Activated T-cell treated with anti-CD3 and anti-CD28 coated beads, Interleukin-2, amount 50 U/mL, for 4 hours (primary cell): ENCODE measurements at places on chromosomes 2 and 18.

GRCh38 chr2:88746929-88747490 lies 55.5 kb downstream of the RPIA start:
- no peak for DNase-seq

DNA sequence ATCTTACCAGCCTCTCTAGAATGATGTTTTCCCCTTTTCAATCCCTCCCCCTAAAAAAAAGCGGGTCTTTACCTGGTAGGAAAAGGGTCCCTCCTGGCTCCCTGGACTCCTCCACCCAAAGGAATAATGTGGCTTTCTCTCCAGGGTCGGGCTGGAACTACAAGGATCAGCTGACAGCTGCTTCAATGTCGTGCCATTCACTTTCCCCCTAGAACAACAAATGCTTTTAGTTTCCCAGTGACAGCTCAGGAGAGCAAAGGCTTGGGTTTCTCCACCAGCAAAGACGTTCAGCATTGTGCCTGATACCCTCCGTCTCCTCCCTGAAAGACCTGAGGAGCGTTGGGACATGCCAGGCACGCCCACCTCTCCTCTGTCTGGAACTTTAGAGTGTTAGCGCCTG lies 173.8 kb upstream of the SIX3 start:
- DNase-seq, result no peak

GRCh38 chr2:96831679-96832078 lies 12.1 kb downstream of the ANKRD23 start:
- no peak for DNase-seq

DNA sequence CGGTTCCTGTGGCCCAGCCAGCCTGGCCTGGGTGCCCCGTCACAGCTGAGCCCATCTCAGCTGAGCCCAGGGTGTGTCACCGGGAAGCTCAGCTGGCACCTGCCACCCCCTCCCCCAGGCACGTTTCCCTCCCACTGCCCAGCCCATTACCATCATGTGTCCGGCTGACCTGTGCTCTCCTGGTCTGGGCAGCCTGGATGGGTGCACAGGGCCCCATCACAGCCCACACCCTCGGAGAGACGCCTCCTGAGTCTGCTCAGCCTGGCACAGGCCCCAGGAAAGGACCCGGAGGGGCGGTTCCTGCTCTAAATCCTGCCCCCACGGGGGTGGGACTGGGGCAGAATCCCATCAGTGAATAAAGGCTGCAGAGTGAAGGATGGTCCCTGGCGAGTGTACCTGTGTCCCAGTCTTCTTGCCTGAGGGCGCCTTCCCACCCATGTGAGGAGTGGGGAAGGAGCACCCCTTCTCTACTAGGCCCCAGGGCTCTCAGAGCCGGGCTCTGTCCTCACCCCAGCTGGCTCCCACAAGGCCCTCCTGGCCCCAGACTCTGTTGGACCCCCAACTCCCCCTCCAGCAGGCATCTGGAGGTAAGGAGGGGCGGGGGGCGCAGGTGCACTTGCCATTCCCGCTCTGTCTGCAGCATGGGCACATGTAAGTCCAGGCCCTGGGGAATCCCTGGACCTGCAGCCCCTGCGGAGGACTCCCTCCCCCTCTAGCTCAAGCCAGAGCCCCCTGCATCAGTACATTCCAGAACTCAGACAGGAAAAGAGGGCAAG lies 21.2 kb downstream of the GPC1 start:
- DNase-seq, result no peak

- DNase-seq, result no peak
Measured at GRCh38 chr2:190979906-190980629, 33.9 kb downstream of the STAT1 start.

- no peak for DNase-seq
Measured at GRCh38 chr18:23682472-23682871, 6.8 kb upstream of the LAMA3 start.

- DNase-seq, result no peak
Measured at GRCh38 chr2:133439565-133439920, 128.7 kb downstream of the NCKAP5 start.

DNA sequence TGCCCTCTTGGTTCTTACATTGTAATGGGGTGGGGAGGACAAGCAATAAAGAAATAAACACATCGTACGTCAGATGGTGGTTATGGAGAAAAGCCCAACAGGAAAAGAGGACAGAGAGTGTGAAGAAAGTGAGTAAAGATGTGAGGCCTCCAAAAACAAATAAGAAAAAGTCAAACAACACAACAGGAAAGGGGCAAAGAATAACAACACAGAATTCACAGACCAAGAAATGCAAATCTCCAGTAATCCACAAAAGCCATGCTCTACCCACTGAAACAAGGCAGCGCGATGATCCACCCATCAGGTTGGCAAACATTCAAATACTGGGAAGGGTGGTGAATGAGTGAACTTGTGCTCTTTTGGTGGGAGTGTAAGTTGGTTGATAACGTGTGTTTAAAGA lies 16.7 kb upstream of the DUSP2 start:
- no peak for DNase-seq

DNA sequence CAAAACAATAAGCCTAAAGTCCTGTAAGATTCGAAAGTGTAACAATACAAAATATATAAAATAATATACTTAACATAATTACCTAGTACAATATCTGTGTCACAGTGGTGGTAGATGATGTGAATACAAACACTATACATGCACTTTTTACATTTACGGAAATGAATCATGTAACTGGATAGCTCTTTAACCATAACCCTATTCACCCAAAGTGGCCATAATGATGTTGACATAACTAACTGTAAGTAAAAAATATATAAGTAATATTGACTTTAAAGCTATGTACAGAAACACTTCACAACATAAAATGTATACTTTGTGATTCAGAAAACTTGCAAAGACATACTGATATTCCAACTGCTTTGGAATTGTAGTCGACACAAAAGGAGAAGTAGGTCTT lies 616.9 kb upstream of the SLC8A1 start:
- no peak for DNase-seq

DNA sequence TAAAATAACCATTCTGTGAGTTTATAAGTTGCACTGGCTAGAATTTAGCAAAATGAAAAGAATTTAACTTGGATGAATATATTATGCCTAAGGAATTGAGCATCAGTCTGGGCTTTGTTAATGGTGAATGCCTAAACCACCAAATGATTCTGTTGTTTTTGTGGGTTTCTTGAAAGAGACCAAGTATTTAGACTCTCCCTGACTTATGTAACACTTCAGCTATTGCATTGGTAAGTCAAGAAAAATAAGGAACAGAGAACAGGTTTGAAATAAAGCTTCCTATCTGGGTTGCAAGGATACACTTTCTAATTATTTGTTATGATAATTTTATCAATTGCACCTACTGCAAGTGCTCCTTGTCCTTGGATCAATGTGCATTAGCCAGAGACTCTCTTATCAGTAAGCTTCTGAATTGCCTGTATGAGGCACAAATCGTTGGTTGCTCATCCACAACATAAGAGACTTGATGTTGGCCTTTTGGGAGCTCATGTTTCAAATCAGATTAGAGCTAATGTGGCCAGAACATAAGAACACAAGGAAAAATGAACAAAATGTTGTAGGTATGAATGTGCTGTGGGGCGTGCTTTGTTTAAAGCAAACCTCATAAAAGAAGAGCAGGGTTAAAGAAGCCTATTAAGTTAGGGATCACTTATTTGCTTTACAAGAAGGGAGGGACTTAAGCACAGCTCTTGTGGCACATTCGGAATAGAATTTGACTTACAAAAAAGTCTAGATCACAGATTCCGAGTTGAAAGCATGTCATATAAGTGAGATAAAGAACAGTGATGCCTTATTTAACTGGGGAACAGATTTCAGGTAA lies 37.2 kb downstream of the PRKCE start:
- DNase-seq, result no peak

- DNase-seq, result no peak
Measured at GRCh38 chr2:219215871-219216534, 2.8 kb downstream of the ABCB6 start.

DNA sequence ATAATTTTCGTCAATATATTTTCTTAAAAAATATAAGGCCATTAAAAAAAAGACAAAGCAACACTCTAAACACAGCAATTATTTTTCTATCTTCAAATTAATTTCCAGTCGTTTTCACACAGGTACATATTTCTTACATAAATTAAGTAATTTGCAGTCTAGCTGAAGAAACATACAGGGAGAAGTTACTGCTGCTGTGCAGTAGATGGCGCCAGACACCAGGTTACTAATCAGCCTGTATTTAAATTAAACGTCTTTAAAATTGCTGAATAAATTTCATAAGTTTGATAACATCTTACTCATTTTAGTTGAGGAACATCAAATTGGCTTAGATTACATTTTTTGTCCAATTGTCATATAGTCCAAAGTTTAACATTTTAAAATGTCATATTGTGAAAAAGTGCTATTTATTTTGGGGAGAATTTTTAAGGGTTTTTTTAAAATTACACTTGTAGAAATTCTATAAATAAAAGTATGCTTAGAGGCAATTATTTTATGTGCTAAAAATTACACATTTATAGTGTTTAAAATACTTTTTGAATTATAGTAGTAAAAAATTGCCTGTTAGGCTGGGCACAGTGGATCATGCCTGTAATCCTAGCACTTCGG lies 88.4 kb downstream of the PMAIP1 start:
- peak; percentile 36 for DNase-seq

DNA sequence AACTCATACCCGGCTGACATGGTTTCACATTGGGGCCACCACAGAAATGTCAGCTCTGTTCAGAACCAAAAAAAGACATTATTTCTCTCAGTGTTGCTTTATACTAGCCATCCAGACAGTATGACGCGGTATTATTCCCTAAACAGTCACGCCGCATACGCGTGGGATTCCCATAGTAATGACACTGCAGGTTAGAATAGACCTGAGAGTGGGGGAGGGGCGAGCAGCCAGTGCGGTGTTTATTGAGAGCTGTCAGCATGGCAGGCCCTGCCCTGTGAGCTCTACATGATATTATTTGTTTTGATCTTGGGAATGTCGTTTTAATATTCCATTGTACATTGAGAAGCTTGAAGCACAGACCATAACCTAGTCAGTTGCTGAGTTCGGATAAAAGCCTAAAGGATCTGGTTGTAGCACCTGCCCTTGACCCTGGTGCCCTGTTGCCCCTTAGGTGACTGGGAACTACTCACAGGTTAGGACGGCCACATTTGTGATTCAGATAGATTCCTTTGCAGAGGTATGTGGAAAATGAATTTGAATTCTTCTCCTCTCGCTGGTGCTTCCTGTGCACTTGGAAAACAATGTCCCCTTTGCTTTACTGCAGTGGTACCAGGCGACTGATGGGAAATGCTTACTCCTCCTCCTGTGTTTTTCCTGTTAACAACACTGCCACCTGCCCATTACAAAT lies 150.1 kb downstream of the ARHGAP28 start:
- no peak for DNase-seq

DNA sequence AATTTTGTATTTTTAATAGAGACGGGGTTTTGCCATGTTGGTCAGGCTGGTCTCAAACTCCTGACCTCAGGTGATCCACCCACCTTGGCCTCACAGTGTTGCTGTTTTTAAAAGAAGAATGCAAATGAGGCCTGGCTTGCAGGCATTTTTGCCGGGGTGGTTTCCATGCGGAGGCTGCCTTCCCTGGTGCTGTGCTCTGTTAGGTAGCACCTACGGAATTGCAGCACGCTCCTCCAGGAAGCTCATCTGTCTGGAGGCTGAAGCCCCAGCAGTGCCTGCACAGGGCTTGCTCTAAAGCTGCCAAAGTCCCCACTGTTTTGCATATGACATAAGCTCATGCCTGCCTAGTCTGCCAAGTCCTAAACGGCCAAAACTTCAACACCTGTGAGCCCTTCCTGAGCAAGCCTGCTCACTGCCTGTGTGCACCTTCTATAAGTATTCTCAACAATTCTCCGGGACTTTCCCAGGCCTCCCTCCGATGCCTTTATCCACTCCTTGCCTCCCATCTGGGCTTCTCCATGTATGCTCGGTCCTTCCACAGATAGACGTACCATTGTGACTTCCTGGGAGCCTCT lies 551.3 kb upstream of the RAB6C start:
- DNase-seq, result no peak

DNA sequence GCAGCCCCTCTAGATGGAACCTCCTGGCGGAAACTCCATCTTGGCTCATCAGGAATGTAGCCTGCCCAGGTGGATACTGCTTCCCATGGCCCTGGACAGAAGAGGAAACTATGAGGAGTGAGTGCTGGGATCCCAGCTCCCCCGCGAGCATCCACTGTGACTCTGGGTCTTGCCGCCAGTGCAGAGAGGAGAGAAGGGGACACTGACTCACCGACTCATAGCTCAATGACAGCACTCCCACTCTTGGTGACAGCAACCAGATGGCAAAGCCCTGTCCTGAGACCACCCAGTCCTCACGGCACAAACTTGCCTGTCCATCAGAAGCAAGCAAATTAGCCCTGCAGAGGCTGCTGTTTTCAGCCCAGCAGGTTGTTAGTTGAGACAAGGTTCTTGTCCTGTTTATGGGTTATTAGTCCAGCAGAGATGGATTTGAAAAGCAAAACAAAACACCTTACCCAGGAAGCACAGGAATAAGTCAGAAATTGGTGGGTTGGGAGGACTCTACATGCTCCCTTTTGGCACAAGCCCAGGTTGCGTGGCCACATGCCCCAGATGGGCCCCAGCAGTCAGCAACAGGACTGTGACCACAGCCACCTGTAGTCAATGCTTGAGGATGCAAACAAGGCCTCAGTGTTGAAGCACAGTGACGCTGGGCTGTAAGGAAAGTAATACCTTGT lies 111.5 kb upstream of the GLI2 start:
- DNase-seq, result no peak

GRCh38 chr2:85369500-85369899 lies 14.9 kb downstream of the ELMOD3 start:
- no peak for DNase-seq

DNA sequence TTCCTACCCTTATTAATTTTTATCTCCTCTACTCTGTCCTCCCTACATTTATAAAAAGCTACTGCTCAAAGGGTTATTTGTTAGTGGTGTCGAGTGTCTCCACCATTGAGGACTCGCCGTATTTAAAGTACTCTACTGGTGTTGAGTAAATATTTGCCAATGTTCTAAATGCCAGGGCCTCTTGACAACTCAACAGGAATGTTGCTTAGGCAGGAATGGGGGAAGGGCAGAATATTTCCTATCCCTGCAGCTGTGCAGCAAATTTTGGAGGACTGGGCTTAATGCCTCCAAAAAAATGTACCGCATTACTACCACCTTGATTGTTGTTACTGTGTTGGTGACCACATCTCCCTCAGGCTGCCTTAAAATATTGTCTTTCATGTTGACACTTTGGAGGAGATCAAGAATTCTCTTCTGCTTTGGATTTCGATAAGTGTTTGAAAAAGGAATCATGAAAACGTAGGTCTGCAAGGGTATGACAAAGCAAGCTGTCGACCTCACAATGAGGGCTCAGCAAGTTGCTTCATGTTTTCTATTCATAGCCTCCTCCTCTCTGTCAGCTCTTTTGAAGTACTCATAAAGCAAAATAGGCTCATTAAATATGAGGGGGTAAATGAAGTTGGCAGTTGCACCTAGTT lies 84.3 kb downstream of the EFEMP1 start:
- DNase-seq, result no peak

- DNase-seq, result no peak
Measured at GRCh38 chr2:144452169-144452988, 67.5 kb downstream of the ZEB2 start.

GRCh38 chr2:18432999-18433398 lies 127.5 kb downstream of the RDH14 start:
- DNase-seq, result no peak

GRCh38 chr2:86035883-86036668 lies 69.6 kb downstream of the POLR1A start:
- DNase-seq, result peak; percentile 41
